ENCODE measurements at places on chromosomes 1 and 21.

DNA sequence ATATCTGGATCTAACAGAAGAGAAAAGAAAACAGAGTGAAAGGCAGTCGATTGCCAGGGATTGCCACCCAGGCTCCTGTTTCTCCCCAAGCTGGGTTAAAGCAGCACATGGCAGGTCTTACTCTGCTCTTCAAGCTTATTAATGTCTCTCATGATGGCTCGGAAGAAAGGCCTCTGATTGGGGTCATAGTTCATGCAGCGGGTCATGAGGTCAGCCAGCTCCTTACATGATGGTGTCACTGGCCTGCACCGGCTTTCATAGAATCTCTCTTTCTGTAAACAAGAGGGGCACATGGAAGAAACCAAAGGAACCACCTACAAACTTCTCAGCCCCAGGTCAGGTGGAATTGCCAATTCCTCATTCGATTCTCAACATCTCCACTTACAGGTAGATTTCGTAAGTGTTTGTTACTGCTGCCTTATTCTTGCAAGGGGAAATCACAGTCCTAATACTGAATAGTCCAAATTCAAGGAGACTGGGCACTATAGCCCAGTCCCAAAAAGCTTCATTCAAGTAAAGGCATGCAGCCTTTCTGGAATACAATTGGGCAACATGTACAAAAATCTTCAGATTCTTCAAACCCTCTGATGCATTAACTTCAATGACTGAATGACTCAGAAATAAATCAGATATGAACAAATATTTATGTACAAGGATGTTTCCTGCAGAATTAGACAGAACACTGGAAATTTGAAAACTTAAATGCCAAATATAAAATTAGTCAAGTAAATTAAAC, 96.6 kb downstream of the RAVER2 start:
- DNase-seq = no peak

DNA sequence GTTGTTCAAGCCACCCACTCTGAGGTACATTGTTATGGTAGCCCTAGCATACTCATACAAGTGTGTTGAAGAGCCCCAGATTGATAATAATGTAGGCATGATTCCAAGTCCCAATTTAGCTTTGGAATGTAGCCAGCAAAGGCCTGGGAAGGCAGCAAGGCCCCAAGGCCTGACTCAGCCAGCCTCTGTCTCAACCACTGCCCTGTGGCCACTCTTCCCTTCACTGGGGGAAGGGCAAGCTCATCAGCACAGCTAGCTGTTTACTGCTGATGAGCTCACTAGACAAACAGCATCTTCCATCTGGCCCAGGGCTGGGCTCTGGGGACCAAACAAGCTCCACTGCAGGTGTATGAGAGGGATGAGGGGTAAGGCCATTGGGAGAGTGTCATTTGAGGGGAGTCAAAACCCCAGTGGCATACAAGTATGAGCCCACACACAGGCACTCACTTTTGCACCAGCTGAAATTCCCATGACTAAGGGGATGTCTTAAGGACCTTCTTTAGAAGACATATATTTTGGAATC, 2.2 kb upstream of the IRF6 start:
- DNase-seq = no peak

GRCh38 chr21:41429305-41429704, 3.3 kb downstream of the MX1 start:
- no peak for DNase-seq

DNA sequence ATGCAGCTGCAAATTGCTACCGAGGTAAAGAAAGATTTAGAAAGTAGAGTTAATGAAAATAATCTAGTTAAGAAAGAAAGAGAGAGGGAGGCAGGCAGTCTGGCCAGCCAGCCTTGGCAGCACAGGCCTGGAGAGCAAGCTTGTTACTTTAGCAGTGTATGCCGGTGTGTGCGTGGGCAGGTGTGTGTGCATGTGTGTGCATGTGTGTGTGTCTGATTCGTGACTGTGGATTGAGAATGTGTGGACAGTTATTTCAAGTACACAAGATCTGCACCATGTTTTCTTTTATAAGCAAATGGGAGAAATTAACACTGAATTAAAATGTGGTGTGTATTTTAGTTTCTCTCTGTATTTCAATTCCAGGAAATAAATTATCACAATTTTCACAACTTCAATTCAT, 211.6 kb downstream of the DSCAM start:
- DNase-seq = peak; percentile 60
